ENCODE measurements at places on chromosomes 2 and 18.

DNA sequence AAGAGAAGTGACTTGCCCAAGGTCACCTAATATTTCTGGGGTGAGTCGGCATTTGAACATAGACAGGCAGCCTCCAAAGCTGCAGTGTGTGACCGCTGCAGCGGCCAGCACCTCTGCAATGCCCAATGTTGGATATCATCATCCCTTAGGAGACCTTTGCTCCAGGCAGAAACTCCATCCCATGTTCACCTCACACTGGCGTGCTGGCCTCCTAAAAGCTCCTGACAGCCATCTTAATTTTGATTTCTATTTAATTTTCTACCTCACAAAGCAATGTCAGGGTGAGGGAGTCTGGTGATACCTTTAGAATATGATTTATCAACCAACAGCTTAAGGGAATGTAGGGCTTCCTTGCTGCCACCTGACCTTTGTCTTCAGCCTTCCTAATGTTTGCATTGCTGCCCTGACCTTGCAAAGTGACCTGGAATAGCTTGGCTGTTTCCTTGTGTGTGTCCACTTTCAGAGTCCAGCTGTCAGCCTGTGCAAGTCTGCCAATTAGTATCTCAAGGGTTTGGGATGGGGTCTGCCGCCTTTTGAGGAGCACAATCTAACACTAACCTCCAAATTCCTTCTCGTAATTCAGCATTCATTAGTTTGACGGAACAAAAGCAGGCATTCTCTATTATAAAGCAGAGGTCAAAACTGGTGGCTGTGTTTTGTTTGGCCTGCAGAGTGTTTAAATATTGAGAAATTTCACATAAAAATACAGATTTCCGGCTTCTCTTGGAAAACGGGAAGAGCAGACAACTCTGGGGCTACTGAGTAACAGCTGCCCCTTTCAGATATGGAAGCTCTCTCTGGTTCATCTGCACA lies 127.6 kb downstream of the PLEKHM3 start:
- no peak for DNase-seq

GRCh38 chr2:212745359-212745758 lies 206.8 kb upstream of the ERBB4 start:
- no peak for DNase-seq

DNA sequence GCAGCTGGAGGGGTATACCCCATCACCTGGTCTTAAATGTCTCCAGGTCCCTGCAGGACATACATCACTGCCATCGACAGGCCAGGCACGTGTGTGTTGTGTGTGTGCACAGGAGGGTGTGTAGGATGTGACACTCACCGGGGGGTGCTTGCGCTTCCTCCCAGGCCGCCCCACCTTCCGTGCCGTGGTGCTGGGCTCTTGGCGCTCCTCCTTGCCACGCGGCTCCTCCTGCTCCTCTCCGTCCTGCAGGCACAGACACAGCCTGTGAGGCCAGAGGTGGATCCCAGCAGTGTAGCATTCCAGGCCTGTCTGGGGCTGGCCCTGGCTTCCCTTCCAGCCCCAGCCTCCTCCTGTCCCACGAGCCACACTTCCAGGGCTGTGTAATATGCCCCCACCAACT lies 41.7 kb downstream of the DNMT3A start:
- no peak for DNase-seq

DNA sequence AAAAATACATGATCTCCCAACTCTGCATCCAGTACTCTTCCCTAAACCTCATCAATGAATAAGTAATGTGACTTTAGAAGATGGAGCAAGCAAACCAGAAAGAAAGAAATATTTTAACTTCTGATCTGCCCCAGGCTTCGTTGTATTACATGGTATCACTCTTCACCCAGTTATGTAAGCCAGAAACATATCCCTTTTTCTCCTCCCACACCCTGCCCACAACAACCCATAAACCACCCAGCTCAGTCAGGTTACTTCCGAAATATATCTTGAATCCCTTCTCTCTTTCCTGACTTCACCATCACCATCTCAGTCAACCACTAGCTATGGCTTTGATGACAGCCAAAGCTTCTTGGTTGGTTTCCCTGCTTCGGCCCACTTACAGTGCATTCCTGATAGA lies 295.8 kb upstream of the PARD3B start:
- no peak for DNase-seq

GRCh38 chr18:74252039-74252395 lies 39.7 kb downstream of the CYB5A start:
- no peak for DNase-seq

All from posterior cingulate gyrus (tissue), 11 donors.